Hematopoietic multipotent progenitor cell treated with erythropoietin and hydrocortisone succinate and interleukin-3 and kit ligand, for 17 days (in vitro differentiated cells): ENCODE measurements at places on chromosomes 13 and 19.

DNA sequence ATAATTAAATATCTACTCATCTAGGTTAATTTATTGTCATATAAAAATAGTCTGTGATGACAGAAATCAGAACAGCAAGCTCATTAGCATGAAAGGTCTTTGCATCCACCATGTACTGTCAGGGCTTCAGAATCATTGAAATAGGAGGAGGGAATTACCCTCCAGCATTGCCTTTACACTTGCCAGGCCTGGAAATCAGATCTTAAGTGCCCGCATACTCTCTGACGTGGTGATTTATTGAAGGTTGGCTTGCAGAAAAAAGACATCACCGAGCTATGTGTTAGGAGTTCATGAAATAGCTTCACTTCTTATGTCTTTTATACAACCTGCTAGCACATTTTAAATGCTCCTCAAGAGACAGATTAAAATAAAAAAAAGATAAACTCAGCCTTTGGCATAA, 661.7 kb upstream of the SLITRK1 start:
- no peak for DNase-seq

- no peak for DNase-seq
Measured at GRCh38 chr19:29454109-29454508, 71.7 kb upstream of the VSTM2B start.

GRCh38 chr13:69704311-69704710, 403.3 kb upstream of the ATXN8OS start:
- DNase-seq = no peak

GRCh38 chr19:30070968-30071632, 129.1 kb downstream of the URI1 start:
- DNase-seq = no peak

DNA sequence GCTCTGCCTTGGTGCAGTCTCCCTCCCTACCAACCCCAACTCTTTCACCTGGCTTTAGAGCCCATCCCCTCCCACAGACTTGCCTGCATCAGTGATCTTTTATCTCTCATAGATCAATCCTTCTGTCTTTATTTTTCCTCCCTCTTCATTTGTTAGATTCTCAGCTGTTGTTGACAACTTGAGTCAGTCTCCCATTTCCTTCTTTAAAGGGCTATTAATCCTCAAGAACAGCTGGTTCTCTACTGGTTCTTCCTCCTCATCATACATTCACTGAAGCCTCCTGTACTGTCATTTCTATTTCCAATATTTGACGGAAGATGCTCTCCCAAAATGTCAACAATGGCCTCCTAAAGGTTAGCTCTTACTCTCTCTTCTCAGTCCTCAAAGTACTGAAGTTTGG, 408.2 kb downstream of the TBC1D4 start:
- no peak for DNase-seq

DNA sequence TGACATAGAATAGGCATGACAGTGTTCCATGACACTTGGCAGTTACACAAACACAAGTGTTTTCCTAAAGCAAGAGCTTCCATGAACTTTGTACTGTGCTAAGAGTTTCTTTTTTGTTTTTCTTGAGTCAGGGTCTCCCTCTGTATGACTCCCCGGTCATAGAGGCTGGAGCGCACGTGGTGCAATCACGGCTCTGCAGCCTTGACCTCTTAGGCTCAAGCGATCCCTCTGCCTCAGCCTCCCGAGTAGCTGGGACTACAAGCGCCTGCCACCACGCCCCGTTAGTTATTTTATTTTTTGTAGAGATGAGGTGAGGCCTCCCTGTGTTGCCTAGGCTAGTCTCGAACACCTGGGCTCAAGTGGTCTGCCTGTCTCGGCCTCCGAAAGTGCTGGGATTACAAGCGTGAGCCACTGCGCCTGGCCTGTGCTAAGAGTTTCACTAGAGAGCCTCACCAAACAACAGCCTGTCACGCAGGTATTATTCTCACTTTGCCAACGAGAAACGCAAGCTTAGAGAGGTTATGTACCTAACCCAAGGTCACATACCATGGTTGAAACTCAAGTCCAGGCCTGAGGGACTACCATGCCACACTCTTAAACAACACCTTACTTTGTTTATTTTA, 355.9 kb downstream of the KLF12 start:
- DNase-seq = no peak

DNA sequence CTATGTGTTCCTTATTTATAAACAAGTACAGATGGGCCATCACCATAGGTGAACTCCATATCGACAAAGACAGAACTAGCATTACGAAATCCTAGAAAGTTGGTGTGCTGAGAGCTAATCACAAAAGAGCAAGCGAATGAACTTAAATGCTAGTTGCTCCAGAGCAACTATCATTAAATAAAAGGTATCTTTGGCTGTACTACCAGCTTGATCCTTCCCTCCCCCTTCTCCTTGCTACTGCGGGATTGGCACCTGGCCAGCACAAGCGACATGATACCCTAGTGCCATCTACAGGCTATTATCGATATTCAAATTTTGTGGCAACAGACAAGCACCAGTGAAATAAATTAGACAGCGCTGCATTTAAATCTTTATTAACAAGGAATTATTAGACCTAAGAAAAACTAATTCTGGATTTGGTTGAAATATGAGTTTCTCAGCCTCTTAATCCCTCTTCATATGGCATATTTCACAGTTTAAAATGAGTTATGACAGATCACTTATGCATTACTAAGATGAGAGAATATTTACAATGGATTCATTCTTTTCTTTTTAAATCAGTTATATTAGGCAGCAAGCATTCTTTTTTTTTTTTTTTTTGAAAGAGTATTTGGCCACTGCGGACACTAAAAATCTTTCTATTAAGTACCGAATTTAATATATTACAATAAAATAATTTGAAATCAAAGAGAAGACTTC, 5.8 kb downstream of the PCDH9 start:
- peak; percentile 47 for DNase-seq

GRCh38 chr19:5782322-5782721, 2.2 kb downstream of the PRR22 start:
- DNase-seq = no peak

DNA sequence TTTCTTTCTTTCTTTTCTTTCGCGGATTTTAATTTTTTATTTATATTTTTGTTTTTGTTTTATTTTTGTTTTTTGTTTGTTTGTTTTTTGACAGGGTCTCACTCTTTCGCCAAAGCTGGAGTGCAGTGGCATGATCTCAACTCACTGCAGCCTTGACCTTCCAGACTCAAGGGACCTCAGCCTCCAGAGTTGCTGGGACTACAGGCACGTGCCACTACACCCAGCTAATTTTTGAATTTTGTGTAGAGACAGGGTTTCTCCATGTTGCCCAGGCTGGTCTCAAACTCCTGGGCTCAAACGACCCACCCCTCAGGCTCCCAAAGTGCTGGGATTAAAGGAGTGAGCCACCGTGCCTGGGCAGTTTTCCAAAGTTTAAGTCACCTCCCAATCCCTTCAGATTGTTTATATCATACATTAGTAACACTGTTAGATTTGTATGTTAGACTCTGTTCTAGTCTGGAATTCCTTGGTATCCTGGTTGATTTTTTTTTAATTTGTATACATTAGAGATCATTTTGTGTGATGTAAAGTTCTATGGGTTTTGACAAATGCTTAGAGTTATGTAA, 597.3 kb downstream of the DCT start:
- DNase-seq = no peak

- no peak for DNase-seq
Measured at GRCh38 chr13:112680741-112681360, 9.0 kb upstream of the ATP11A start.

DNA sequence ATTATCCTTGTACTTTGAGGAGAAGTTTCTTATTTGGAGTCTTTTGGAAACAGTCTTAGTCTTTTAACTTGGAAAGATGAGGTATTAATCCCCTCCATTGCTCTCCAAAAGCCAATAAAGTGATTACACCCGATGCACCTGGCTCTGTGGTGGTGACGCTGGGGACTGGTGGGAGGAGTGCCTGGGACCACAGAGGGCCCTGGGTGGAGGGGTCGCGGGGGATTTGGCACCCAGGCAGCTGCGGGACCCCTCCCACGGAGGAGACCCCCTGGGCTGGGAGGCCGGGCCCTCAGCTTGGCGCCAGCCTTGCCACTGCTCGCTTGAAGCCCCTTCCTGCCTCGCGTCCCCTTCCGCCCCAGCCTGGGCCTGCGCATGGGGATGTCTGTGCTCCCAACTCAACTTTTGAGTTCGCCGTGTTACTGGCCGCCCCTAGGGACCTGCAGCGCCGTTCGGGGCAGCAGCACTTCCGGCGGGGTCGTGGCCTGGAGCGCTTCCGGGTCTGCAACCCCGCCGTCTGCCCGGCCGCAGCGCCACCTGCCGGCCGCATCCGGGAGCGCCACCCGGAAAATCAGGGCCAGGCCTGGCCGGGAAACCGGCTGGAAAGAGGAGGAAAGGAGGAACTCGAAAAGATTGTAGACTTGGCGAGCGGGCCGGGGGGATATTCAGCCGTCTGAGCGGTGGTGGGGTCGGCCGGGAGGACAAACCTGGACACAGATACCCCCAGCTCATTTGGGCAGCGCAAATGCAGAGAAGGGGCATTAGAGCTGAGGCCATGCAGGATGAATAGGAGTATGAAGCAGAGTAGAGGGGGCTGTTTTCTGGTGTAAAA, 8.4 kb downstream of the PEAK3 start:
- peak; percentile 76 for DNase-seq
